ENCODE measurements at places on chromosomes 5 and 9.

DNA sequence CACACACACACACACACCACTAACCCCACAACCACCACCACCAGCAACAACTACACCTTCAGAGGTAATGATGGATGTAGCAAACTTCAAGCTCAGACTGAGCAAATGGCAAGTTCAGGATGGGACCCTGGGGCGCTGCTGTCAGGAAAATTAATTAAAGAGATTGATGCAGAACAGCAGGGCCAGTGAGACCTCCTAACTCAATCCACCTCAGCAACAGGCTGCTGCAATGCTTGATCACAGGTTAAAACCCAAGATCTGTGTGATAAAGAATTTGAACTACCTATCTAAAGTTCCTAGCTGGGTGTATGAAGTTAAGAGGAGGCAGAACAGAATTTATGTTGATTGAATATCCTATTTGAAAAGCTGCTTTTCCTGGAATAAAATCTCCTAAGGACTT is 140.3 kb upstream of the FER start:
- no peak for DNase-seq

GRCh38 chr5:54969856-54970828 is 15.3 kb downstream of the ESM1 start:
- no peak for DNase-seq

GRCh38 chr9:128341435-128341849 is 1.1 kb downstream of the SLC27A4 start:
- DNase-seq = peak; percentile 85

DNA sequence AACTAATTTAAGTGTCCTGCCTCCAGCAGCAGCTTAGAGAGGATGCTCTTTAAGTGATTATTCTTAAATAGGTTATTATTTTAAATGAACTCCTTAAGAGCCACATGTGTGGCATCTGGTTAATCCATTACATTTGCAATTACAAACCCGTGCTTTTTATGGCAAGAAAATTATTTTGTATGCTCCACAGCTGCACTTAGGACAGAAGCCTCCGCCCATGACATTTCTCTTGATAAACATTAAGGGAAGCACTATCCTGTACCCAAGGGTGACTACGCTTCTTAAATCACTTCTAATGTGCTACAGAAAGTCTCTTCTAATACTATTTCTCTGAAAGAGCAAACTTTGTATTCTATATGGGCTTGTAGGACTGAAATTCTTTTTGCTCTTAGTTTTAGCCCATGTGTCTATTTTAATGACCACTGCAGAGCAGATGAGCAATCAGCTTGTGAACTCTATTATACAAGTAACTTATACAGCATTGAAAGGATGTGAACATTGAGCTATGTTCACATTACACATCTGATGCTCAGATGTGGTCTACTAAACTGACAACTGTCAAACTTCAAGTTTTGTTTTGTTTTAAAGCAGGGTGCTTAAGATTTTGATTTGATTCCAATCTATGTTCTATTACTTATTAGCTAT is 223.4 kb downstream of the COX7C start:
- no peak for DNase-seq

- DNase-seq = no peak
These were observed 52.6 kb downstream of the LMX1B start for GRCh38 chr9:126666155-126666803.

DNA sequence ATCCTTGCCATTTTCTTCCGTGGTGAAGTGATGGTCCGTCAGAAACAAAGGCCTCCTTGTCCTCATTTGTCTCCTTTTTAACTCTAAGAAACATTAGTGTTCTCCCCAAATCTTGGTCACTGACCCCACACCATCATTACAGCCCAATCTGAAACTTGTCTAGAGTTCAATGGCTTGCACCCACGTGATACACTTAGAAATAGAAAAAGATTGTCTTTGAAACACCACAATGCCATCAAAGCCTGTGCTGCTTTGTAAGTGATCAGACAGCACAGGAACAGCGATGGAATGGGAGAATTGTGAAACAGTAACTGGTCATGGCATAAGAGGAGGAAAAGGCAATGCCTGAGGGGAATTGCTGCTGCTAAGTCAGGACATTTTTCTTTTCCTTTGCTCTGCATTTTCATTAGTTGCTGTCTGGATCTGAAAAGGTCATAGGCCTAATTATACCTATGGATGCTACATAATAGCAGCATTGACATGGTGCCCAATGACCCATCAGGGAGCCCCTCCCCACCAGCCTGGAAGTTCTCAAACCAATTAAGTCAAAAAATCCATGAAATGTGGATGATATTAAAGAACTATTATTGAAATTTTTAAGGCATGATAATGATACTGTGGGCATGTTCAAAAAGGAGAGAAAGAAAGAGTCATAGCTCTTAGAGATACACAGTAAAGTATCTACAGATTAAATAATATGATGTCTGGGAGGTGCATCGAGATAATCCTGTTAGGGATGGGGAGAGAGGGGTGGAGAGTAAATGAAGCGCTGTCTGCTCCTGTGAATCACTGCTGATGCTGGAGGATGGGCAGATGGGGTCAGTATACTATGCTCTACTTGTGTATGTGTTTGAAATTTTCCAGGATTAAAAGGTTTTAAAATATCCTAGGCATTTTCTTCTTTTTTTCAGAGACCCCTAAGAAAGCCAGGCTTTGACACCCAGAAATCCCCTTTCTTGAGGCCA is 83.6 kb downstream of the ENC1 start:
- no peak for DNase-seq

DNA sequence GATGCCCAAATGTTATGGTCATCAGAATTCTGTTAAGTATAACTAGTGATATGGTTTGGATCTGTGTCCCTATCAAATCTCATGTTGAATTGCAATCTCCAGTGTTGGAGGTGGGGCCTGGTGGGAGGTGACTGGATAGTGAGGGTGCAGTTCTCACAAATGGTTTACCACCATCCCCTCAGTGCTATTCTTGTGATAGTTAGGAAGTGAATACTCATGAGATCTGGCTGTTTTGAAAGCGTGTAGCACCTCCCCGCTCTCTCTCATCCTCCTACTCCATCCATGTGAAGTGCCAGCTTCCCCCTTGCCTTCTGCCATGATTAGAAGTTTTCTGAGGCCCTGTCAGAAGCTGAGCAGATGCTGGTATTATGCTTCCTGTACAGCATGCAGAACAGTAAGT is 359.5 kb downstream of the TMEM167A start:
- DNase-seq = no peak

GRCh38 chr9:83043597-83043996 is 19.3 kb downstream of the RASEF start:
- no peak for DNase-seq
